ENCODE measurements at places on chromosomes 13 and 19.

GRCh38 chr13:102347490-102347889, 54.4 kb downstream of the FGF14 start:
- DNase-seq = no peak

- no peak for DNase-seq
Observed at GRCh38 chr13:98110749-98111148, 32.1 kb upstream of the FARP1 start.

DNA sequence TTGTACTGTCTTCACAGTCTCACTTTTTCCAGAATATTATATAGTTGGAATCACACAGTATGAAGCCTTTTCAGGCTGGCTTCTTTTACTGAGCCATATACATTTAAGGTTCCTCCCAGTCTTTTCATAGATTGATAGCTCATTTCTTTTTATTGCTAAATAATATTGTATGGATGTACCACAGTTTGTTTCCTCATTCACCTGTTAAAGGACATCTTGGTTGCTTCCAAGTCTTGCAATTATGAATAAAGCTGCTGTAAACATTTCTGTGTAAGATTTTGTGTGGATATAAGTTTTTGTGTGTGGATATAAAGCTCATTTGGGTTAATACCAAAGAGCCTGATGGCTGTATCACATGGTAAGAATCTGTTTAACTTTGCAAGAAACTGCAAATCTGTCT, 24.5 kb upstream of the CYP2A7 start:
- DNase-seq = no peak

- DNase-seq = no peak
Observed at GRCh38 chr13:24675806-24676570, 4.2 kb upstream of the ATP12A start.

GRCh38 chr19:4266253-4267000, 12.6 kb upstream of the SHD start:
- DNase-seq = no peak

- DNase-seq = no peak
Observed at GRCh38 chr19:28309070-28309469, 903.9 kb downstream of the UQCRFS1 start.

DNA sequence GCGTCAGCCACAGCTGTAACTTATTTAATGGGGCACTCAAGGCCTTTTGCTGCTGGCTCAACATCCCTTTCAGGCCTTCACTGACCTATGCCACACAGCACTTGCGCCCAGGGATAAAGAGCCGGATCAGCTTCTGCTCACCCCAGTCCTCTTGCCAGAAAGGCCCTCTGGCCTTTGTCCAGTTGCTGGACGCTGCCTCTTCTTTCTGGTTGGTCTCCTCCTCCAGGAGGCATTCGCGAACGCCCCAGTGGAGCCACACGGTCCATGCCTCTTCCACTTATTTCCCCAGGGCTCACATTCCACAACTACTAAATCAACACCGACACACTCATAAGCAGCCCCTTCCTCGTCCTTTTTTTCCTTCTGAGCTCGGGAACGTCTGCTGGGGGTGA, 3.7 kb upstream of the ZNF329 start:
- DNase-seq = no peak

Measured in activated CD4-positive, alpha-beta T cell treated with anti-CD3 and anti-CD28 coated beads for 24 hours (primary cell).